ENCODE measurements at places on chromosomes 2 and 18.

GRCh38 chr2:39703181-39703872 lies 37.6 kb downstream of the TMEM178A start:
- DNase-seq, result no peak

GRCh38 chr2:144004742-144005141 lies 515.2 kb downstream of the ZEB2 start:
- no peak for DNase-seq

DNA sequence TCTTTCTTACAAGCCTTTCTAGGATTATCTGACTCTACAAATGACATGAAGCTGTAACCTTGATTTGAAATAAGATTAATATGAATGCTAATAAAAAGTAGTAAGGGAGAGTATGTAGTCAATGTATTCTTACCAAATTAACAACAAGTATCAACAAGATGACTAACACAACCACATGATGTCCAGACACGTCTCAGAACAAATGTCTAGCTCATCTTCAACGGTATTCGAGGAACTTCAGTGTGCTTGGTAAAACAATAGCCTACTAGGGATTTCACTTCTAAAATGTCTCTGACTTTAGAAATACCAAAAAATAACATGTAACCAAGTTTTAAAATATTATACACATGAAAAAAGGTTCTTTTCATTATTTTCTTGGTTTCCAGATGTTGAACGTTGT lies 3.4 kb downstream of the HDLBP start:
- no peak for DNase-seq

DNA sequence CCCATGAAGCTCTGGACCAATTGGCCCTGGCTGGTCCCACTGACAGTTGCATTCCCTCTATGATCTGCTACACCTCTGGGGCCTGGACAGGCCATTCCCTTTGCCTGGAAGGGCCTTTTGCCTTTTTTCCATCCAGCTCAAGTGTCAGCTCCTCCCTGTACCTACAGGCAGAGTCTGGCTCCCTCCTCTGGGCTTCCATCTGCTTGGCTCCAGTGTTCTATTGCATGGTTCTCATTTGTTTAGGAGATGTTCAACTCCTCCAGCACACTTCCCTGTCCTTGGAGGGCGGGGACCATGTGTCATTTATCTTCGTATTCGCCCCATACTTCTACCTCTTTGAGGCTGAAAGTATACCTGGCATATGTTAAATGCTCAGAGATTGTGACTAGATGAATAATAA lies 61.1 kb downstream of the PRKCE start:
- DNase-seq, result no peak

DNA sequence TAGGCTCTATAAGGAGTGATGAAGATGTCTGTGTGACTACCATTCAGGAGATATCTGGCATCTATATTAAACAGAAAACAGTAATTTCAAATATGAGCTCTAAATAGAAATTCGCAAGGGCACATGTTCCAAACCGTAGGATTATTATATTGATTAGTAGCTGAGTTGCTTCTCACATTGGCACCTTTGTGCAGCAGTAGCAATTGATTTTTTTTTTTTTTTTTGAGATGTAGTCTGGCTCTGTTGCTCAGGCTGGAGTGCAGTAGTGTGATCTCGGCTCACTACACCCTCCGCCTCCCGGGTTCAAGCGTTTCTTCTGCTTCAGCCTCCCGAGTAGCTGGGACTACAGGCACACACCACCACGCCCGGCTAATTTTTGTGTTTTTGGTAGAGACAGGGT lies 12.4 kb downstream of the BIRC6 start:
- DNase-seq, result no peak

GRCh38 chr18:34890486-34891085 lies 150.6 kb upstream of the MAPRE2 start:
- no peak for DNase-seq

DNA sequence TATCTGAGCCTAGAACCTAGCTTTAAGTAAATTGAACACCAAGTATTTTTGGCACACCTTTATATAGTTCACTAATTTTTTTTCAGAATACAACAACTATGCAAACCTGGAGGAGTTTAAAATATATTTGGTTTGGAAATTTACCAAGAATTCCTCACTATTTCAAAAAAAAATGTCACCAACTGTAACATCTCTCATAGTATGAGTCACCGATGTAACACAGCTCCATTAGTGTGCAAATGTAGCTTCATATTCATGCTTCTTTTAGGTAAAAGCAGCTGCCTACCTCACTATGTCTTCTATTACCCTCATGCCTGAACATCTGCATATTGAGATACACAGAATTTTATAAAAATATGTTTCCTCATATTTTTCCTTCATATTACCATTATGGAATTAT lies 80.5 kb downstream of the NRXN1 start:
- no peak for DNase-seq

DNA sequence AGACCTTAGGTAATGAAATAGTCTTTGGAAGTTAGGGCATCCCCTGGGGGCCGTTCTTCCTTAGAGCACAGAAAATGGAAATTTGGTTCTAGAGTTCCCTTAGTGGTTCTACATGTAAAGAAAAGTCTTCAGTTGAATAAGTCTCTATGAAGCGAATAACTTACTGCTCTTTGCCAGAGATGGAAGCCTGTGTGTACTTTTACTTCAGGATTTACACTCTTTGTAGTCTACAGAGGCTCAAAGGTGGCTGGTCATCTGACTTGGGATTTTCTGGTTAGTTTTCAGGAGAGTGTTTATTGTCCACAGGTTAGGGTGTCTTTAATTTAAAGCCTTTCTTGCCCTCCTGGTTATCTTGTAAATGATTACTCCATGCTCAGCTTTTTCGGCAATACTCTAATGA lies 210.6 kb downstream of the ZNF521 start:
- DNase-seq, result no peak

DNA sequence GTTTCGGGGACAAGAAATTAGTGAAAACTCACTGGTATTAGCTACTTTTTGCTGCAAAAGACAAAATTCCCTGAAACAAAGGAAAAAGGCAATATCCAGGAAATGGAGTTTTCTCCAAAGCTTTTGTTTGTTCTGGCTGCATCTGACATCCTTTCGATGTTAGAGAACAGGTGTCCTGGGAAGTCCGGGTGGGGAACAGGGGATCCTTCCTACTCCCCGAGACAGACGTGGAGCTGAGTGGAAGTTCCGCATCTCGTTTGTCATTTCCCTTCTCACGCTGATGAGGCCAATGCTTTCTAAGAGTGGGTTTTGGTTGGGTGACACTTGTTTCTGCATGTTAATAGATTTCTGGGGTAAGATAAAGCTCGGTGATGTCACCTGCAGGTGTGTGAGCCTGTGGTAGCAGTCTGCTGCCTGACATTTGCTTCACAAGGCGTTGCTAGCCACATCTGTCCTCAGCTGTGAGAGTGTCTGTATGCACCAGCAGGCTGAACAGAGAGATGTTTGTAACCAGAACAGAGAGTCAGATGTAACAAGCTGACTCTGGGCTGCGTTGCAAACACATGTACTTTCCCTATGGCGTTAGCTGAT lies 125.9 kb downstream of the ACOXL start:
- DNase-seq, result no peak
